ENCODE measurements at places on chromosomes 12 and 14.

DNA sequence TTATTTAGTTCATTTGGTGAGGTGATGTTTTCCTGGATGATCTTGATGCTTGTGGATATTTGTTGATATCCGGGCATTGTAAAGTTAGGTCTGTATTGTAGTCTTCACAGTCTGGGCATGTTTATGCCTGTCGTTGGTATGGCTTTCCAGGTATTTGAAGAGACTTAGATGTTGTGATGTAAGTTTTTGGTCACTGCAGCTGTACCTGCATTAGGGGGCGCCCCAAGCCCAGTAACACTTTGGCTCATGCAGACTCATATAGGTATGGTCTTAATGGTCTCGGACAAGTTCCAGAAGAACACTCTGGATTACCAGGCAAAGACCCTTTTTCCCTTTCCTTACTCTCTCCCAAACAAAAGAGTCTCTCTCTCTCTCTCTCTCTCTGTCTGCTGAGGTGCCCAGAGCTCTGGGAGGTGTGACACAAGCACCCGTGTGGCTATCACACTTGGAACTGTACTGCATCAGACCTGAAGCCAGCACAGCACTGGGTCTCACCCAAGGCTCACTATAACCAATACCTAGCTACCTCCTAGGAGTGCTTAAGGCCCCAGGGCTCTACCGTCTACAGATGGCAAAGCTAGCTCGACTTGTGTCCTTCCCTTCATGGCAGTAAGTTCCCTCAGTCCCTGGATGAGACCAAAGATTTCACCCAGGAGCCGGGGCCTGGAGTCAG lies 425.8 kb upstream of the ATXN7L3B start:
- peak; percentile 72 for DNase-seq

DNA sequence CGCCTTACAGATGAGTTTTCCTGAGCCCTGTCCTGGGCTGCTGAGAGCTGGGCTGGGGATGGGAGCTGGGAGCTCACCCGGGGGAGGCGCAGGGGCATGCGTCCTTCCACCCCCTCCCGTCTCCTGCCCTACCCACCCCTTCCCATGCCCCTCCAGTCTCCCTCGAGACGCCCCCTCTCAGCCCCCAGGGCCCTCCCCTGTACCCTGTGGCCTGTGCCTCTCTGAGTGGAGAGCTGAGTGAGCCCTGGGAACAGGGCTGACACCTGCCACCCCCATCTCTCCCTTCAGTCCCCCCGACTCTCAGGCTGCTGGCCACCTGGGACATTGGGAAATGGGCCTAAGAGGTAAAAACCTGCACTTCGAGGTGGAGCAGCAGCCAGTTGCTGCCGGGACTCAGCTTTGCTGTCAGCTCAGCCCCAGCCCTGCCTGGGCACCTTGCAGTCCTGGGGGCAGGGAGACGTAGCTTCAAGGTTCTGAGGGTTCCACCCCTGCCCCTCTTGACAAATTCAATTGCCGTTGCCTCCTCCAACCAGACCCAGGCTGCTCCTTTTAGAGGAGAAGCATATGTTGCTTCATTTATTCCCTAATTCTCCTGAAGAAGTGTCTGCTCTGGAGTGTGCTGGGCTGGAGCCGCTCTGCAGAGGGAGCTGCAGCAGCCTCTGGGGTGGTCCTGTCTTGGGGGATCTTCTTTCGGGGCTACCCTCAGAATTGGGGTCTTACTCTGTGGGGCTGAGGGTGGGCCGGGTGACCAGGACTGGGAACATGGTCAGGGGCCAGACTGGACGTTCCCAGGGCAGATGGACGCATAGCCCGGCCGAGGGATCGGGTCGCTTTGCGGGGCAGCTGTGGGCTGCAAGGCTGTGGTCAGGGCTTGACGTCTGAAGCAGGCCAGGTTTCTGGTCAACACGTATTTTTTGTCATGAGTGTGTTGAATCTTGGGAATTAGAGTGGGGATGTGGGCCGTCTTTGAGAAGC lies 141.4 kb downstream of the ADGRD1 start:
- DNase-seq, result peak; percentile 7

DNA sequence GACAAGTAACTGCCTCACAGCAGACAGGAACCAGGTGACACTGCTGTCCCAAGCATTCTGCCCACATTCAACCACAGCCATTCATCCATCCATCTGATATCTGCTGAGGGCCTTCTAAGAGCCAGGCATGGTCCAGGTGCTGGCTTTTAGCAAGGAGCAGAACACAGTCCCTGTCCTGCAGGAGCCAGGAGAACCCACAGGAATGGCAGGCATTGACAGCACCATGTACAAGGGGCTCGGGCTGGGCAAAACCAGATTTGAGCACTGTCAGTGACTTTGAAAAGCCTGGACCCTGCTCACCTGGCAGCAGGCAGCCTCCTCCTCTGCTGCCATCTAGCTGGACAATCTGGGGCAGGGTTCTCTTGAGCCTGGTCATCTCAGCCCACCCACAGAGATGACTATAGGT lies 137.0 kb downstream of the ZFP36L1 start:
- DNase-seq, result no peak

DNA sequence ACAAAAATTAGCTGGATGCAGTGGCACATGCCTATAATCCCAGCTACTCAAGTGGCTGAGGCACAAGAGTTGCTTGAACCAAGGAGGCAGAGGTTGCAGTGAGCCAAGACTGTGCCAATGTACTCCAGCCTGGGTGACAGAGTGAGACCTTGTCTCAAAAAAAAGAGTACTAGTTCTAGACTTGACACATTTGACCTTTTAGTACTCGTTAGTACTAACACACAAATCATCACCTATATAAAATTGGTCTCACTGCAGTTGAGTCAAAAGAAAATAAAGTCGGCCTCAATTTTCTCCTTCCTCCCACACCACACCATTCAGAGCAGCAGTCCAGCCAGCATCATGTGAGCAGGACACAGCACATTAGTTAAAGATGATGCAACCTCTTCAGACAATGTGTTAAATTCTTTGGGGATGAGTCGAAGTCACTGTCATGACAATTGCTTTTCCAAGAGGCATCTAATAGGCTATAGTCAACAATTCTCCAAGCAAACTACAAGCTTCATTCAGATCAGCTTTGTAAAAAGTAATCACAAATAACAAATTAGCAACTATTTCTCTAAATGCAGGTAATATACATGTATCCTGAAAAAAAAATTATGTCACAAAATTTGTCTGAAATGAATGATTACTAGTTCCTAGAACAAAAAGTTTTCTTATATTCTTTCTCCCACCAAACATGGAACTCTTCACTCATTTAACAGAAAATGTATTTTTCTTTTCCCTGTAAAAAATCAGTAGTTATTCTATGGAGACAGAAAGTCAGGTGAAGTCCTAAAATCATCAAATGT lies 55.6 kb downstream of the CLIP1 start:
- DNase-seq, result no peak

GRCh38 chr12:77834618-77835017 lies 3.9 kb downstream of the NAV3 start:
- DNase-seq, result no peak

GRCh38 chr12:75977952-75978671 lies 53.5 kb downstream of the PHLDA1 start:
- no peak for DNase-seq
